ENCODE measurements at places on chromosomes 1 and 21.

DNA sequence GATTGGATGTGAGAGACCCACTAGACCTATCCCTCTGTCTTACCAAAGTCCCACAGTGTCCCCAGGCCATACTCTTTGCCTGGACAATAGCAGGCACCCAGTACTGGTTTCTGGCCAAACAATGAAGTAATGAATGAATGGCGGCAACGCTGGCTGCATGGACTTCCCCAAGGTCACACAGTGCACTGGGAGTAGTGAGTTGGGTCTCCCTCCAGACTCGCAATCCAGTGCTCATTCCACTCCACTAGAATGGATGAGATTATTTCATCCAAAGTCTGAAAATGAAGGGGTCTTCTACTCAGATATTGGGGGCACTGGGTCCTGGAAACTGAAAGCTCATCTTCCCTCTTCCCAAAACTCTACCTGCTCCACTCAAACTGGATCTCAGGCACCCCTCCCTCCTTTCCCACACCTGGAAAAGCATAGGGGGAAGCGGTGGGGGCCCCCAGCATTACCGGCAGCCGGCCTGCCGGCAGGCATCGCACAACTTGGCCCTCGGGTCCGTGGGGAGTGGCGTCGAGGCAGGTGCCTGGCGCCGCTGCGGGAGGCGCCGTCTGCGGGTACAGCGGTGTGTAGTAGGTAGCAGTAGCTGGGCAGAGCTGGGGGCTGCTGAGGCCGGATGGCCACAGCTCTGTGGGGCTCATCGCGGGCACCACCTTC lies 816 bp downstream of the E2F2 start:
- no peak for DNase-seq

GRCh38 chr1:19325958-19326747 lies 14.0 kb downstream of the SLC66A1 start:
- no peak for DNase-seq

DNA sequence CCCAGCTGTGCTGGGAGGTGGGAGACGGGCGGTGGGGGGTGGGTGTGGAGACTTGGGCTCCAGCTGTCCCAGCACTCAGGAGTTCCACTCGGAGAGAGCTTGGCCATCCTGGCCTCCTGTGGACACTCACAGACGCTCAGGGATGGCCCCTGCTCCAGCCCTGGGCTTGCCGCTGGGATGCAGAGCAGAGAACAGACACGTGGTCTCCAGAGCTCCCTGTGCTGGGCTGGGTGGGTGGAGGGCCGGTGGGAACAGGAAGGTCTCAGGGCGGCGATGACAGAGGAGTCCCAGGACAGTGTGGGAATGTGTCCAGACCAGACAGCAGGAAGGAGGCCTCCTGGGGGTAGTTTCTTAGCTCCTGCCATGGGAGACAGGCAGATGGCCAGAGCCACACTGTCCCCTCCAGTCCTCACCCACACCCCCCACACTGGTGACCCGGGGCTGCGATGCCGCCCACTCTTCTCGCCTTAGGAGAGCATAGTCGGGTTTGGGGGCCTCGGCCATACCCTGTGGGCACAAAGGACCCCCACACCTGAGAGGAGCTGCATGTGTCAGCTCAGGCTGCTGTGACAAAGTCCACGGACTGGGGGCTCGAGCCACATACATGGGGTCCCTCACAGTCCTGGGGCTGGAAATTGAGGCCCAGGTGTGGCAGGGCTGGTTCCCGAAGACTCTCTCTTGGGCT lies 2.0 kb downstream of the KRTAP10-9 start:
- DNase-seq = no peak

DNA sequence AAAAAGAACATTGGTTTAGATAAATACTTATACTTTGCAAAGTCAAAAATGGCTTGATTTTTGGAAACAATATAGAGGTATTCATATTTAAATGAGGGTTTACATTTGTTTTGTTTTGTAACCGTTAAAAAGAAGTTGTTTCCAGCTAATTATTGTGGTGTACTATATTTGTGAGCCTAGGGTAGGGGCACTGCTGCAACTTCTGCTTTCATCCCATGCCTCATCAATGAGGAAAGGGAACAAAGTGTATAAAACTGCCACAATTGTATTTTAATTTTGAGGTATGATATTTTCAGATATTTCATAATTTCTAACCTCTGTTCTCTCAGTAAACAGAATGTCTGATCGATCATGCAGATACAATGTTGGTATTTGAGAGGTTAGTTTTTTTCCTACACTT lies 65.3 kb upstream of the SAMD13 start:
- DNase-seq = no peak

DNA sequence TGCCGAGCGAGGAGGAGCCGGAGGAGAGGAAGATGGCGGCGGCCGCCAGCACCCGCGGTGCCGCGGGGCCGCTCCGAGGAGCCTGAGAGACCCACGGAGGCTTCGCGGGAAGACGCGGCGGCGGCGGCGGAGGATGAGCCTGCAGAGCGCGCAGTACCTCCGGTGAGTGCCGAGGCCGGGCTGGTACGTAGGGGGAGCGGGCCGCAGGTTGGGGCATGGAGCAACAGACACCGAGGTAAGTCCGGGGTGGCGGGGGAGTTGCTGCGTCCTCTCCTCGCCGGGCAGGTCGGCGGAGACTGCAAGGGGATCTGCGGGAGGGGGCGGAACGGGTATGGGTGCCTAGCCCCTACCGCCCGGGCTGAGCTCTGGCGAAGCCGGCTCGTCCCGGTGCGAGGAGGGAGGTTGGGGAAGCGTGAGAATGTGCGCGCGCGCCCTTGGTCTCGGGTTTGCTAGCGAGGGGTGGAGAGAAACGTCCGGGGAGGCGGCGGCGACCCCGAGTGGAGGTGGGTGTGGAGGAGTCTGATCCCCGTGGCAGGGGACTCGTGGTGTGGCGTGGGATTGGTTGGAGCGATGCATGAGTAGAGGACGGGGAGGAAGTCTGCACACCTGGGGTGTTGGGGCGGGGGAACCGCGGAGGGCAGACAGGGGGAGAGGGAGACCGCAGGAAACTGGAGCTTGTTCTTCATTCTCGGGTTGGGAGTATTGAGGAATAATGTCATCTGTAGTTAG lies at the start of gene SMG7:
Gene SMG7 (plus strand): TSS at position 12 of the 729 bp plus-strand sequence. CDS start 122 bp downstream, at position 134.
- DNase-seq = peak; percentile 42

DNA sequence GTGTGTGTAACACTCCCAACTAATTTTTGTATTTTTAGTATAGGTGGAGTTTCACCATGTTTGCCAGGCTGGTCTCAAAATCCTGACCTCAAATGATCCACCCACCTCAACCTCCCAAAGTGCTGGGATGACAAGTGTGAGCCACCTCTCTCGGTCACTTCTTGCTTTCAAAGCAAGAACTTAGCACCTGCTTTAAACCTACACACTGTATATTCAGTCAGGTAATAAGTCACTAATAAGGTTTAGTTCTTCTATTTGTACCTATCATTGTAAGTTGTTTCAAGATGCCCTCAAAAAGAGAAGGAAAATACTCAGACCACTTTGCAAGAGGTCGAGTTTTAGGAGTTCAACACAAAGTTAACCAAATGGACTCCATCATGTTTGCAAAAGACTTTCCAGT lies 431.3 kb downstream of the MRPL39 start:
- DNase-seq = no peak

GRCh38 chr1:204968951-204969350 lies 74.1 kb upstream of the CNTN2 start:
- DNase-seq = no peak

DNA sequence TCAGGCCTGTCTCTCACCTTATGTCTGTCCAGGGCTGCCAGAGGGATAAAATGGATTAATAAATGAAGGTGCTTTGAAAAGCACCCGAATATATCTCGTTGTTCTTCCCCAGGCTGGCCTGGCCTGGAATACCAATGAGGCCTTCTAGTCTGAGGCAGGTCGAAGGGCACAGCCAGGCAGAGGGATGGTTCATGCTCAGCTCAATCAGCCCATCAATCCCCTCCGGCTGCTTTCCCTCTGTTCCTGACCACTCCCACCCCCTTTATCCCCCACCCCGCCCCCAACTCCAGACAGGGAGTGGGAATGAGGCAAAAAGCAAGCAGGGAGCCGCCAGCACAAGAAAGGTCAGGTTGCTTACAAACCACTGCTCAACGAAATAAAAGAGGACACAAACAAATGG lies 40.0 kb upstream of the PRELP start:
- DNase-seq = no peak

GRCh38 chr1:244896550-244896949 lies 32.2 kb upstream of the HNRNPU start:
- DNase-seq = no peak

DNA sequence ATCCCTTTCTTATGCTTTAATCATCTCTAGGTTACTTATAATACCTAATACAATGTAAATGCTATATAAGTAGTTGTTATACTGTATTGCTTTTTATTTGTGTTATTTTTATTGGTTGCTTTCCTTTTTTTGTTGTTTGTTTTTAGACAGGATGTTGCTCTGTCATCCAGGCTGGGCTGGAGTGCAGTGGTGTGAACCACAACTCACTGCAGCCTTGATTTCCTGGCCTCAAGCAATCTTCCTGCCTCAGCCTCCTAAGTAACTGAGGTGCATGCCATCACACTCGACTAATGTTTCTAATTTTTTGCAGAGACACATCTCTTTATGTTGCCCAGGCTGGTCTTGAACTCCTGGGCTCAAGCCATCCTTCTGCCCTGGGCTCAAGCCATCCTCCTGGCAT lies 26.9 kb downstream of the KRTAP19-8 start:
- no peak for DNase-seq

GRCh38 chr1:193443886-193444285 lies 257.5 kb upstream of the B3GALT2 start:
- DNase-seq = no peak

GRCh38 chr21:44761011-44761729 lies 40.5 kb downstream of the UBE2G2 start:
- no peak for DNase-seq

DNA sequence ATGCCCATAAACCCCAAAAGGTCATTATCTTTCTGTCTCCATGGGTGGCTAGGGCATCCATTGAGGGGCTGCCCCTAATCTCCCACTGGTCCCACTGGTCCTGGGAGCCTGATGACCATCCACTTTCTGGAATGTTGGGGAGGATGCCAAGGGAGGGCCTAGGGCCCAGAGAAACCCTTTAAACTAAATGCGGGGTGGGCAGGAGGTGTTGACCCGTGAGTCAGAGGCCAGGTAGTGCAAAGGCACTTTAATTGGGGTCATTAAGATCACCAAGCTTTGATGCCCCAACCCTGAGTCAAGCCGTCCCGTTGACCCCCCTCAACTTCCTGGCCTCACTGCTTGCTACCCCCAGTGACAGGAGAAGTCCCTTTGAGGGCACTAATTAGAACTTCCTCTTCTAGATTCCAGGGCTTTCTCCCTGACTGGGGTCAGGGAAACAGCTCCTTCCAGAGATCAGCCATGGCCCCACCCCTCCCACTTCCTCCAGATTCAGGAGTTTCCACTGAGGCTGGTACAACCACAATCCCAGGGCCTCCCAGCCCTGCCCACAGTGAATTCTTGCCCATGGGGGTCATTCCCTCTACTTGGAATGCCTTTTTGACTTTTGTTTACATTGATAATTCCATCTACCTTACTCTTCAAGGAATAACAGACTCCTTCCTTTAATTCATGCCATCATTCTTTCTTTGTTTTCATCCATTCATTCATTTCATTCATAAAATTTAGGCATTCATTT lies 15.5 kb upstream of the SERINC2 start:
- DNase-seq = no peak

DNA sequence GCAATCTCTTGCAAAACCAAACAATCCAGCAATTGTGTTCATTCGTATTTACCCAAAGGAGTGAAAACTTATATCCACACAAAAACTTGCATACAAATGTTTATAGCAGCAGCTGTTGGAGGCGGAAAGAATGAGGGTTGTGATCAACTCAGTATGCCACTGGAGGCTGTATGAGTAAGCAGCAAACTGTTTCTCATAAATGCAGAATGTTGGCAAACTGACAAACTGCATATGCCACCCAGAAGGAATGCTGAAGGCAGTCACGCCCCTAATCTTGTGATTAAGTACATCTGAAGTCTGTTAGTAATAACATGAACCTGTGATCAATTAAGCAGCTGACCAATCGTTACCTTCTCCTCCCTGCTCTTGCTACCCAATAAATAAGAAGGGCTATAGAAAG lies 60.5 kb upstream of the CR2 start:
- DNase-seq = no peak

DNA sequence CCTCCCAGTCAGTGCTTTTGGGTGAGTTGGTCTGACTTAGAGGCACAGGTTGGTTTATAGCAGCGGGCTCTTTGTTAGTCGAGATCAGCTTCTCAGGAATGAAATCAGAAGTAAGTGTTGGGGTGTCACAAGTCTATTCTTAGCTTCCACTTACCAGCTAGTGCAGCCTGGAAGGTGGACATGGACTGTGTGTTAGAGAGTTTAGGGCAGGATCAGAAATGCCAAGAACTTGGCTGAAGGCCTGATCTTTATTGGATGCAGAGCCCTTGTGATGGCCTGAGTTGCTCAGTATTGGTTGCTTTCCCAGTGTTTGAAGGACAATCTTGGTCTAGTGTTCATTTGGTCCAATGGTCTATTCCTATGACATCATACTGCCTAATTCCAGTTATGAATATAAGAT lies 377.0 kb upstream of the USP24 start:
- no peak for DNase-seq

GRCh38 chr1:10051656-10052055 lies 18.9 kb downstream of the UBE4B start:
- no peak for DNase-seq

DNA sequence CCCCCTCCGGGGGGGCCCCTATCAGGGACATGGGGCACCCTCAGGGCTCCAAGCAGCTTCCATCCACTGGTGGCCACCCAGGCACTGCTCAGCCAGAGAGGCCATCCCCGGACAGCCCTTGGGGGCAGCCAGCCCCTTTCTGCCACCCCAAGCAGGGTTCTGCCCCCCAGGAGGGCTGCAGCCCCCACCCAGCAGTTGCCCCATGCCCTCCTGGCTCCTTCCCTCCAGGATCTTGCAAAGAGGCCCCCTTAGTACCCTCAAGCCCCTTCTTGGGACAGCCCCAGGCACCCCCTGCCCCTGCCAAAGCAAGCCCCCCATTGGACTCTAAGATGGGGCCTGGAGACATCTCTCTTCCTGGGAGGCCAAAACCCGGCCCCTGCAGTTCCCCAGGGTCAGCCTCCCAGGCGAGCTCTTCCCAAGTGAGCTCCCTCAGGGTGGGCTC lies 34.9 kb downstream of the TRIM11 start:
- no peak for DNase-seq

- DNase-seq = no peak
Observed at GRCh38 chr1:232937741-232938375, 12.6 kb upstream of the NTPCR start.

- DNase-seq = no peak
Observed at GRCh38 chr1:248758352-248758751, 2.8 kb upstream of the LYPD8 start.

DNA sequence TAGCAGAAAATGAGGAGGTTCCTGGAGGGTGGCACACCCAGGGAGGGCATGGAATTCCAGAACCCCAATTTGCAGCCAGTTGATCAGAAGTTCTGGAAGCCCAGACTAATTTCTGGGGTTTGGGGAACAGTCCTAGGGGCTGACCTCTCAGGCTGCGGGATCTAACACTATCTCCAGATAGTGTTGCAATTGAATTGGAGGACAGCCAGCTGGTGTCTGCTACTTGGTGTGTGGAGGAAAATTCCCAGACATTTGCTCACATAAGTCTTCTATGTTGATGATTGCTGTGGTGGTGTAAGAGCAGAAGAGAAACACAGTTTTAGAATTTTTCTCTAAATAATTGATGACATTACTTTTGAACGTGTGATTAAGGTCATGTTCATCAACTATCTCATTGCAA lies 154.3 kb upstream of the RNPC3 start:
- no peak for DNase-seq

All from amygdala (tissue), 56 donors.